ENCODE measurements at places on chromosomes 7 and 10. TPM values are rescaled to one million over a fixed set of nuclear protein-coding genes. Genes with fewer than 3 reads are reported as not detected.

DNA sequence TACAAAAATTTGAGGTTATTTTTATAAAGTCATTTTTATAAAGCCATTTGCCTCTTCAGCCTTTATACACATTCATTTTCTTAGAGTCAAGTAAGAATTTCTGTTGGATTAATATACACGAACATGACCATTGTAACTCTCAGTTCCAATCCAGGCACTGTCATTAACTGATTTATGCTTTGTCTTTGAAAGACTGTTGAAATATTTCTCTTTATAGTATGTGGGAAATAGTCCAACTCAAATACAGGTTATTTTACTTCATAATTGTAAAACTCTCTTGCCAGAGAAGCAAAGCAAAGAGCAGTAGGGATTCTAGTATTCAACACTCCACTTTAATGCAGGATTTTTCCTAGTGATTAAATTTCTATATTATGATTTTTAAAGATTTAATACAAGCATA is 36.5 kb upstream of the PAPSS2 start:
- H3K27me3 ChIP-seq = no peaks in the 10 kb centered on the region
- no peak for DNase-seq
- no peak overlapping the region for H3K4me3 ChIP-seq

AKR1E2 gene
- 3.7 TPM for total RNA-seq

PTF1A gene
- not detected for total RNA-seq

BAZ1B gene
- 45.4 TPM for total RNA-seq

CFAP46 gene
- total RNA-seq = not detected
